Activated T-helper 1 cell treated with anti-CD3 and anti-CD28 coated beads, Interleukin-2, amount 50 U/mL, for 16 hours (primary cell): ENCODE measurements at places on chromosomes 11 and 22.

DNA sequence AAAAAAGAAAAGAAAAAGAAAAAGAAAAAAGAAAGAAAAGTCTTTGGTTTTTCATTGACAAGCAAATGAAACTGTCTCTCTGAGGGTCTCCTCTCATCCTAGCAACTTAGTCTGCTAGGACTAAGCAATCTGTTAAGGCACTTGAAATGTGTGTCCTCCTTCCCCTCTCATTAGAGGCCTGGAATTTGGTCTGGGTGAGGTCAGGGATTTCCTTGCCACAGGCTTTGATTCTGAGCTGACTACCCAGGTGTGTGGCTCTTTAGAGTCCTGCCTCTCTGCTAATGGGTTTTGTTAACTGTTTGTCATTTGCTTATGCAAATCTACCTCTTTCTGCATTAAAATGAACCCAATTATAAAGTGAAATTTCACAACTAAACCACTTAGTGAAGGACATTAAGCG lies 18.3 kb upstream of the PKNOX2 start:
- no peak for DNase-seq

DNA sequence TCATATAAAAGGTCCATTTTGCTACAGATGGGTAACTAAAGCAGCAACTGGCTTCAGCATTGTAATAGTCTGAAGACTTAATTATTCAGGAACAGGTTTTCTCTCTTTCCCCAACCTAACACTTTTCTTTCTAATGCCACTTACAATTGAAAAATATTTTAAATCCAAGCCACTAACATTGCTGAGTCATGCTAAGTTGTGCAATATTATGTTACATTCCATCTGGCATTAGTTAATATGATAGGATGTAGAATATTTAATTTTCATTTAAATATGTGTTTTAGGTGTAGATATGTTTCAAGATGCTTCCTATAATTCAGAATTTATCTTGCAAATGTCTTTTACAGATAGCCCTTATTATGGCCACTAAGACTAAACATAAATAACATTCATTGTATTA lies 98.6 kb downstream of the KIF18A start:
- no peak for DNase-seq

GRCh38 chr11:125494561-125494960 lies 1.5 kb downstream of the FEZ1 start:
- DNase-seq: no peak

DNA sequence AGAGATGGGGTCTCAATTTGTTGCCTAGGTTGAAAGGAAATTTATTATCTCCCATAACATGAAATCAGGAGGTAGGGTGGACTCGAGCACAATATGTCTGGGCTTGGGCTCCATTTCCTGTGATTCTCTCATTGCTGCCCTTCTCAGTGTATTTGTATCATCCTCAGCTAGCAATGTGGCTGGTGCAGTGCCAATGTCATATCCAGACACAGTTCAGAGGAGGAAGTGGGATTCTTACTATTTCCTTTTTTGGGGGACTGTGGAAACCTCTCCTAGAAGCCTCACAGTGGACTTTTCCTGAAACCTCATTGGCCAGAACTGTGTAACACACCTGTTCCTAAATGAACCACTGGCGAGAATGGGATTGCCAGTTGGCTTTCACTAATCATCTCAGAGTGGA lies 21.0 kb upstream of the SWAP70 start:
- no peak for DNase-seq

DNA sequence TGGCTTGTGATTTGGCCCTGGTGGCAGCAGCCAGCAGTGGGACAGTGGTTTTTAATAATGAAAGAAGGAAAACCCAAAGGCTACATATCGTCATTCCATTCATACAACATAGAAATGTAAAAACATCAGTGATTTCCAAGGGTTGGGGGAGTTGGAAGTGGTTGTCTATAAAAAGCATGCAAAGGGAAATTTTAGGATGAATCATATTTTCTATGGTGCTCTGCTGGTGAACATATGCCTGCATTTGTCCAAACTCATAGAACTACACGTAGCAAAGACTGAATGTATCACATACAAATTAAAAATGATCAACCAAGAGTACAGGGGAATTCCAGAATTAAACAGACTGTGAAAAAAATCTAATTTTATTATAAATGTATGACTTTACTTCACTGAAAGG lies 11.1 kb downstream of the OR5B3 start:
- DNase-seq: no peak

DNA sequence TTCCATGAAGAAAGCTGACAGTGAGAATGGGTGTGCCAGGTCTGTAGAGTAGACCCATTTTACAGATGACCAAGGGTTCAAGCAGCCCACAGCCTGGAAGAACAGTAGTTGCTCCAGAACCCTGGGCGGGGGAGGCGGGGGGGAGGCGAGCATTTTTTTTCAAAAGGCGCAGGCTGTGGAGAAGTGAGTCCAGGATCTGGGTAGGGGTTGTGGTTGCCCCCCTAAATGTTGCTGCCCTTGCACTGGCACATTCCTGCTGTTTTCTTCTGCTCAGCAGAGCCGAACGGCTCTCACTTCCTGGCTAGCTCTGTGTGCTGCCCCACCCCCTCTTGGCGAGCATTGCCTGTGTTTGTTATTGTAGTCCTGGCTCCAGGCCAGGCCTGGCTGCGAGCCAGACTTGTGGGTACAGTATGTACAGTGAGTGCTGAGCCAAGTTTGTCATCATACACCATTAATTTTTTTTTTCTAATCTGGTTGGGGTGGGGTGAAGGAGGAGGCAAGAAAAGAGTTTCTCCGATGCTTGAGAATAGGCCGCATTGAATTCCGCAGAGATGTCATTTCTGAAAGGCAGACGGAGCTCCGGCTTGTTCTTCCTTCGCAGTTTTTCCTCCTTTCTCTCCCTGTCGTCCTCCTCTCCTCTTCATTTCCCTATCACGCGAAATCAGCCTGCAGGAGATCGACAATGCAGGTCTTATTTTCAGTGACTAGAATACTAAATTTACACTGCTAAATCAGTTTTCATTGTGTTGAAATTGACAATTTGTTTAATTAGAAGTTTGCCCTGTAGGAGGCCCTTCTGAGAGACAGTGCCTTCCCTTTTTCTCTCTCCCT lies 100.5 kb downstream of the ZBTB16 start:
- peak; percentile 97 for DNase-seq

- no peak for DNase-seq
Measured at GRCh38 chr11:45560913-45561281, 104.5 kb downstream of the CHST1 start.

- no peak for DNase-seq
Measured at GRCh38 chr11:61732705-61733104, 19.7 kb upstream of the MYRF start.

- DNase-seq: no peak
Measured at GRCh38 chr22:41913842-41914534, 886 bp downstream of the SHISA8 start.
